ENCODE measurements at places on chromosomes 12 and 14.
A peak's percentile ranks its signal among the peaks of the same experiment; 100 is the strongest.

GRCh38 chr12:113371808-113372207 is 13.4 kb downstream of the PLBD2 start:
- DNase-seq = no peak

GRCh38 chr14:95815226-95815690 is 61.4 kb upstream of the TUNAR start:
- DNase-seq = no peak

DNA sequence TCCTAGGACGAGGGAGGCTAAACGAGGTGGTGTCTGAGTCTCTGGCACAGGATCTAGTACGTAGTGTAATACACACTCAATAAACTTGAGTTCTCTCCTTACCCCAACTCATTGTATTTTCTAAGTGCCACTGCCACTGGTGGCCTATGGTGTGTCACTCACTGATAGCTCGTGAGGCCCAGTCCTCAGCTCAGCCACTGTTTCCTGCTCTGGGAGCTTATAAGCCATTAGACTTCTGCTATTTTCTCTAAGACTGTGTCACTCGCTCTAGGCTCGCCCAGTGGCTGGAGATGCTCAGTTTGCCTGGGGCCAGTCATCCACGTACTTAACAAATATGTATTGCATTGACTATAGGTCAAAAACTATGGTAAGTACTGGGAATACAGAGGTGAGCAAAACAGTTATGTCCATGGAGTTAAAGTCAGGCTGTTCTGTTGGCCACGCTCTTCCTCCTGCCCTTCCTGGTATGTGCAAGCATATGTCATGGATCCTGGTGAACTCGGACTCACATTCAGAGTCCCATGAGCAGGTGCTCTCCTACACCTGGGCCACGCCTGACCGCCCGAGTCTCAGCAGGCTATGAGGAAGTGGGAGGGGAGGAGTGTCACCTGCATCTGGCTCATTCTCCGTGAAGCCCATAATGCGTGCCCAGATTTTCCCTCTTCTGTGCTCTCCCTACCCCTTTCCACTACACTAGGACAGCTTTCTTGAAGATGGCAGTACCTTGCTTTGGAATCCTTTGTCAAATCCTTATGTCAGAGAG is 41.6 kb downstream of the DEGS2 start:
- DNase-seq = no peak

DNA sequence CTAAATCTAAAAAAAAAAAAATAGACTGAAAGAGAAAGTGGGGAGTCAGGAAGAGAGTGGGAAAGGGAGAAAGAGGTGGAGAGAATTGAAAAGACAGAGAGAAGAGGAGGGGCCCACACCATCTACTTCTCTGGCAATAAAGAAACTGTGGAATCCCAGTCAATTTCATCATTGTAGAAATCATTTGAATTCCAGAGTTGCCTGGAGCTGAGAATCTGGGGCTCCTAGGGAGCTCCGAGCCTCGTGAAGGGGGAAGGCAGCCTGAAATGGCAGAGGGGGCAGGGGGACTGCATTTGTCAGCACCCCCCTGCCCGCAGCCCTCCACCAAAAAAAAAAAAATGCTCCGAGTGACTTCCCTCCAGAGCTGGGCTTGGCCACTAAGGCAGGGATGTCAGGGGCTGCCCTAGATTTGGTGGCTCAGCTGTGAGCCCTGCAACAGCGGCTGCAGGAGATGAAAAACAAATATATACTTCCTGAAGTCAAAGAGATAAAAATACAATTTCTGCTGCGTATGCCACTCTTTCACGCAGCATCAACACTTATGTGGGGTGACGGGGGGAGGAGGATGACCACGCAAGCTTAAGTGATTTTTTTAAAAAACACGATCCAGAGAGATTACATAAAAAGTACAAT is 80.5 kb downstream of the BCL11B start:
- no peak for DNase-seq

DNA sequence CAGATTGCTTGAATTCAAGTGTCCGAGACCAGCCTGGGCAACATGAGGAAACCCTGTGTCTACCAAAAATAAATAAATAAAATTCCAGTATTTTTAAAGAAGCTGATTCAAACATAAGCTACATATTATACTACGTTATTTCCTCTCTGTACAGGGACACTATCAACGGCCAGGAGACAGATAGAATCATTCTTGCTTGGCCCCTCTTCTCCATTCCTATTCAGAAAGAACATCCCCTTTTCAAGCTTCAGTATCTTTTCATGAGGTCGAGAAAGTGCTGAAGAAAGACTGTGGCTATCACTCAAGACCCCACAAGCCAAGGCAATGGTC is 314 bp upstream of the DHRS7 start:
- DNase-seq = no peak

- DNase-seq = no peak
Observed at GRCh38 chr12:3295646-3296408, 195.2 kb upstream of the PRMT8 start.

- DNase-seq = peak; percentile 25
Observed at GRCh38 chr14:64800000-64800399, 79.7 kb downstream of the SPTB start.

DNA sequence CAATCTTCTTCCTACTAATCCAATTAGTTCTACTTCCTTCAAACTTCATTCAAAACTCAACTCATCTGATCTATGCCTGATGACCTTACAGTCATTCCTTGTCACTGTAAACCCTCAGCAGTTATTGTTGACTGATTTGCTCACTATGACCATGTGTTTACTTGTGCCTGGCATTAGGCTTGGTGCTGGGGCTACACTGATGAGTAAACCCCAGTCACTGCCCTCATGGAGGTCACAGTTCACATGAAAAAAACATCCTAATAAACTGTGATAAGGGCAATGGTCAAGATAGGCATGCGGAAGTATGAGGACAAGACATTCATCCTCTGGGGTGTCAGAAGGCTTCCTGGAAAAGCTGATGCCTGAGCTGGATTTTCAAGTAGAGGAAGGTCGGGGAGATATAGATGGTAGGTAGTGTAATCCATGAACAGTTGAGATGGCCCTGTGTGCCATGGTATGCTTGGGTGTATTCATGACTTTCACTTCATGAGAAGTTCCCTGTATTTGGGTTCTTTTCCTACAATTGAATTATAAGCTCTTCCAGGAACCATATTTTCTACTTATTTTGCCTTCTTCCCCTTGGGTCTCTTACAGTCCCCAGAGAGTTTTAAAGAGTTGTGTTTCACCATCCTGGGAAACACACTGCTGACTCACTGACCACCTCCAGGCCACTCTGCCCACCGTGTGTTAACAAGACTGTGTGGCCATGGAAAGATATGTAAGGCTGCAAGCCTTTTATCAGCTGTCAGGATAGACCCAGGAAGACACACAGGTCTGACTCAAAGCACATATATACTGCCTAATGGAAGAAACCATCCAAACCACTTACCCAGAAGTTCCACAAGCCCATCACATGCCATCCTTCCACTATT is 38.7 kb upstream of the DUSP6 start:
- DNase-seq = peak; percentile 74

GRCh38 chr12:75921622-75922289 is 109.8 kb downstream of the PHLDA1 start:
- no peak for DNase-seq

GRCh38 chr12:78878459-78878858 is 13.9 kb downstream of the SYT1 start:
- DNase-seq = peak; percentile 54

GRCh38 chr14:34365309-34365915 is 96.6 kb downstream of the SPTSSA start:
- DNase-seq = no peak

DNA sequence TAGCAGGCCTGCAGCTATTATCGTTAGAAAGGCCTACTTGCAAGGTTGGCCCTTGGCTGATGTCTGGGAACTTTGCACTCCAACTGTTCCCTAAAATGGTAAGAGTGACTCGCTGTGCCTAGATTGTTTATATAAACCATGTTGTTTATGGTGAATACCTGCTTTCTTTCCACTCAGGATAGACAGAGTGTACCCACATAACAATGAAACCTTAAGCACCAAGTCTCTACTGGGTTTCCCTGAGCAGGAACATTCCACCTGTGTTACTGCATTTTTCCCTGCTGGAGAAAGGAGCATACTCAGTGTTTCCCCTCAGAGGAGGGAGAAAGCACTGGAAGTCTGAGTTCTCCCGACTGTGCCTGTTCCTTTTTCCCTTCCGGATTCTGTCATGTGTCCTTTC is 32.8 kb downstream of the ERP29 start:
- DNase-seq = no peak

- no peak for DNase-seq
Observed at GRCh38 chr12:12788131-12788530, 2.7 kb downstream of the APOLD1 start.

GRCh38 chr14:71985538-71986189 is 53.4 kb downstream of the RGS6 start:
- no peak for DNase-seq

GRCh38 chr12:119444462-119445044 is 110.0 kb downstream of the CCDC60 start:
- peak; percentile 33 for DNase-seq

- DNase-seq = no peak
Observed at GRCh38 chr12:126663304-126664094, 1598.3 kb downstream of the AACS start.

DNA sequence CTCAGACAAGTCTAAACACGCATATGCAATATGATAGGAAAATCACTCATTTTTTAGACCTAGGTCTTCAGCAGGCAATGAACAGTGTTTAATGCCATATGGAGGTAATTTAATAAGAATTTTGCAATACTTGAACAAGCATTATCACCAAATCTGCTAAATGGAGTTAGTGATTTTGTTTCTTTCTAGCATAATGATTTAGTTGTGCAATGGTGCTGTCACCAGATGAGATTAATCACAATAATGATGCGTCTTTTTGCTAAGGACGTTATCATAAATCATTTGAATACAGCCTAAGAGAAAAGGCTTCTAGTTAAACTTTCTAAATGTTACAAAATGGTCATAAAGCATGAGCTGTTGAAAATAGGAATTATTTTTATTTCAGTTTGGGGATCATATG is 170.0 kb upstream of the SLC16A7 start:
- no peak for DNase-seq

GRCh38 chr14:33404054-33404453 is 465.4 kb downstream of the NPAS3 start:
- no peak for DNase-seq

- DNase-seq = no peak
Observed at GRCh38 chr12:129877411-129877810, 26.4 kb downstream of the TMEM132D start.

GRCh38 chr12:80838708-80839107 is 99.0 kb downstream of the LIN7A start:
- DNase-seq = no peak

GRCh38 chr12:106144847-106145246 is 6.1 kb upstream of the NUAK1 start:
- DNase-seq = no peak

DNA sequence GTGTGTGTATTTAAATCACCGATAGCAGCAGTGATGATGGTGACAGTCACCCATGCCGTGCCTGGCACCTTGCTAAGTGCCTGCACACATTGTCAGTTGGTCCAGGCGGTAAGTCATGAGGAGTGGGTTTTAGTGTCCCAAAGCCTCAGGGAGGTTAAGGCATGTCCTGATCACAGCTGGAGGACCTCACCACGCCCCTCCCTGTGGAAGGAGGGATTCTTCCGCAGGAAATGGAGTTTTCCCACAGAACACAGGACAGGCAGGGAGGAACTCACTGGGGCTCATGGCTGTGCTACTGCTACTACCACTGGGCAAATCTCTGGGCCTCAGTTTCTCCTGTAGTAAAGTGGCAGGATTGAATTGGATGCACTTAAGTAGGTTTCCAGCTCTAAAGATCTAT is 142.3 kb downstream of the CACNA1C start:
- DNase-seq = no peak

- DNase-seq = no peak
Observed at GRCh38 chr12:121424624-121424975, 24.7 kb downstream of the RNF34 start.

GRCh38 chr12:39412210-39412609 is 30.7 kb downstream of the KIF21A start:
- no peak for DNase-seq

DNA sequence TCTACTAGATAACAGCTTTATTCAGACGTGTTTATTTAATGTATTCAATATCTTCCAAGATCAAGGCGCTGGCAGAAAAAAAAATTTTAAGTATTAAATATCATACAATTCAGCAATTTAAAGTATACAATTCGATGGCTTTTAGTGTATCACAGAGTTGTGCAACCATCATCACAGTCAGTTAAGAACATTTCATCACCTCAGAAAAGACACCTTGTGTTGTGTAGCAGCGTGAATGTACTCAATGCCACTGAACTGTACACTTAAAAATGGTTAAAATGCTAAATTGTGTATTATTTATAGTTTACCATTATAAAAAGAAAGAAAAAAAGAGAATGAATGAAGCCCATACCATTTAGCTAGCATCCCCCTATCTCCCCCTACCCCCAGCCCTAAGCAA is 96.4 kb downstream of the RIN3 start:
- DNase-seq = no peak

DNA sequence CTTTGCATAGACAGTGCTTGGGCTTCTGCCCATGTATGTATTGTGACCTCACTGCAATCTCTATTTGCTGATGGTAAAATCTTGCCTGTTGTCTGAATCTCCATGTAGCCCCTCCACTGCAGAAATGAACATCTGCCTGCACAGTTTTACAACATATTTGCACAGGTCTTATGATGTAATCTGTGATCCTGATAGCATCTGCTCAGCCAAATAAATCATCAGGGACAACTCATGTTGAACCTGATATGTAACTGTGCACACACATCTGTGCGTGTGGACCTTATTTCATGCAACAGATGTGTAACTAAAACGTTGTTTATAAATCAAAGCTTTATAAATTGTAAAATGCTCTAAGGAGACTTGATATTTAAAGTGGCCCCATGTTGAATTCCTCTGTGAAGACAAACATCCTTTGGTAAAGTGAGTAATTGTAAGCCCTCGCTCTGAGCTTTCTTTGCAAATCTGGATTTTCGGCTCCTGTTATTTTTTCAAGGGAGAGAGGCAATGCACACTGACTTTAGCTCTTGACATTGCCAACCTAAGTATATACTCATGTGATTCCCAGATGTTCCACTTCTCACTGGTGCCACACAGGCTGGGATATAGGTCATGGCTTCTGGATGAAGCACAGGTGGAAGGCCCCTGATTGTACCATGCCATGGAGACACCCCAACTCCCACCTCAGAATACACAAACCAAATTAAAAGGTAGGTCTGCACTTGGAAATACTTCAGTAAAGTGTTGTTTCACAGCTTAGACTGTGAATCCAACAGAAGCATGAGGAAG is 371.3 kb downstream of the GRIN2B start:
- DNase-seq = no peak

DNA sequence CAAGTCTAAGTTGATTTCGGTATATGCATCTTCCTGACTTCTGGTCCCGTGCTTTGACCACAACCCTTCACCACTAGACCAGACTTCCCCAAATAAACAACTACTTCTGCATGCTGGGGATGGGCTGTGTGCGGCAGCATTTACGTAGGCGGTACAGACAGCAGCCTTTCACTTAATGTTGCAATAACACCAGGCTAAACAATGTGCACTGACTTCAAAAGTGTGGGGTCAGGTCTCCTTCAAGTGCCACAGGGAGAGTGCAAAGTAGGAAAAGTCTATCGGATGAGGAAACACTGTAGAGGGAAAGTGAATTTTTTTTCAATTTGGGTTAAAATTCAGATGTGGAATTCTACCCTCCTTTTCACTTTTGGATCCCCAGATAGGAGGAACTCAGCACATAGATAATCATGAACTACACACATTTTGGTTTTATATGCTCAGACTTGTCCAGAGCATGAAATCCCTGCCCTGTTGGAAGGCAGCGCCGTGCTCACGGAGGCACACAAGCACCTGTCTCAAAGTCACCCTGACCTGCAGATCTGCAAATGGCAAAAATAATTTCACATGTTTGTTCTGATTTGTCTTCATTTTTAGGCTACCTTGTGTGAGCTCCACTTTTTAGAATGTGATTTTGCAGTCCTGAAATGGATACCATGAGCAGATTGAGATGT is 3.6 kb upstream of the FOS start:
- DNase-seq = peak; percentile 49
